ENCODE measurements at places on chromosomes 11 and 22.

GRCh38 chr22:46418827-46419226, 83.3 kb downstream of the TRMU start:
- no peak for DNase-seq

- no peak for DNase-seq
Observed at GRCh38 chr11:69358398-69359020, 64.6 kb downstream of the MYEOV start.

GRCh38 chr11:2149460-2149859, 10.3 kb upstream of the IGF2 start:
- no peak for DNase-seq

- DNase-seq, result no peak
Observed at GRCh38 chr11:64558065-64558745, 32.8 kb upstream of the SLC22A12 start.

DNA sequence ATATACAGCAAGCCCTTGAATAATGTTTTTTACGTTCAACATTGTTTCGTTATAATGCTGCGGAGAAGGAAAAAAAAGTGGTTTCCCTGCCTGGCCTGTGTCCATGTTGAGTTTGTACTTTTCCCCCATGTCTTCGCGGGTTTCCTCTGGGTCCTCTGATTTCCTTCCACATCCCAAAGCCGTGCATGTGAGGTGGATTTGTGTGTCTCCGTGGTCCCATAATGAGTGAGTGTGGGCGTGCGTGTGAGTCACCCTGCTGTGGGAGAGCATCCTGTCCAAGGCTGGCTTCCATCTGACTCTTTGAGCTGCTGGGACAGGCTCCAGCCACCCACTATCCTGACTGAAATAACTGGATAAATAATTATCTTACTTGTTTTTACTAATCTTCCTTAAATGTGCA, 29.6 kb upstream of the SNX19 start:
- DNase-seq, result no peak

Measured in stimulated activated CD8-positive, alpha-beta memory T cell treated with anti-CD3 and anti-CD28 coated beads, Interleukin-4, amount 100 ng/mL, for 4 hours (primary cell).